ENCODE measurements at places on chromosomes 4 and X.

GRCh38 chrX:76987381-76987780 lies 459.8 kb upstream of the FGF16 start:
- no peak for DNase-seq

DNA sequence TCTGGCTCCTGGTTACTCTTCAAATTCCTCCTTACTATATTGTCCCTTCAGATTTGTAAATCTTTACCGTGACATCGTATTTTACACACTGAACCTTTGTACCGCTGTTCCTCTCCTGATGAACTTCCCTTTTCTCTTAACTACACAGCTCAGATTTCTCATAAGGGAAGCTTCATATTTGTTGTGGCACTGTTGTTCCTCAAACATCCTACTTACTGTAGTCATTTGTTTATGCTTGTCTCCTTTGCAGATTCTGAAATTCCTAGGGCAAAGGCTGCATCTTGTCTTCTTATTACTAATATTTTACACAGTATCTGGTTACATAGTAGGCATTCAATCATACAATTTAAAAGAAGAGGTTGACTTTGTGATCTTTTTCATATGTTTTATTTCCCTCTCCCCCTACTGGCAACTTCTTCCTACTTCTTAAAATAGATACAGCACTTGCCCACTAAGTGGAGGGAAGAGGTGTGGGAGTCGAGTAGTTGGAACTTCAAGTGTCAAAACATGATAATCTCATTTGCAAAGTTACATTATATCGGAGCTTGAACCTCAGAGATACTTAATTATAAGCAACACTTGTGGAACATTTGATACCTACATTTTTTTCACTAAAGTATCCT lies 50.0 kb downstream of the TET2 start:
- no peak for DNase-seq

- no peak for DNase-seq
Observed at GRCh38 chrX:33132569-33132968, 78.8 kb downstream of the DMD start.

- DNase-seq = no peak
Observed at GRCh38 chr4:186714006-186714675, 9.5 kb downstream of the FAT1 start.

- DNase-seq = no peak
Observed at GRCh38 chrX:80486299-80486698, 66.1 kb downstream of the TENT5D start.

DNA sequence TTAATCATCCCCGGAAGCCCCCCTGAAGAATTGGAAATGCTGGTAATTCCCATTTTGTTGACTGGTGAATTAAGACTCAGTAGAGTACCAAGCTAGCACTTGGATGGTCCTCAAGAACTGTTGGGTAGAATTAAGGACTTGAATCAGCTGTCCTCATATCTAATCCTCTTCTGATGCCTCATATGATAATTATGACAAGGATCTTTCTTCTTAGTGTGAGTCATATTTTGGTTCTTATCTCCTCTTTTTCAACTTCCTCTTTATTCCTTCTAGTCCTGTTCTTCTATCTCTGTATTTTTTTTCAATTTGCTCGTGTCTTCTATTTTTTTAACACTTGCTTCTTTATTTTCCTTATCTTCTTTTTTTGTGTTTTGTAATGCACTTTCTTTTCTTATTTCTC lies 206.3 kb upstream of the ANXA3 start:
- no peak for DNase-seq

DNA sequence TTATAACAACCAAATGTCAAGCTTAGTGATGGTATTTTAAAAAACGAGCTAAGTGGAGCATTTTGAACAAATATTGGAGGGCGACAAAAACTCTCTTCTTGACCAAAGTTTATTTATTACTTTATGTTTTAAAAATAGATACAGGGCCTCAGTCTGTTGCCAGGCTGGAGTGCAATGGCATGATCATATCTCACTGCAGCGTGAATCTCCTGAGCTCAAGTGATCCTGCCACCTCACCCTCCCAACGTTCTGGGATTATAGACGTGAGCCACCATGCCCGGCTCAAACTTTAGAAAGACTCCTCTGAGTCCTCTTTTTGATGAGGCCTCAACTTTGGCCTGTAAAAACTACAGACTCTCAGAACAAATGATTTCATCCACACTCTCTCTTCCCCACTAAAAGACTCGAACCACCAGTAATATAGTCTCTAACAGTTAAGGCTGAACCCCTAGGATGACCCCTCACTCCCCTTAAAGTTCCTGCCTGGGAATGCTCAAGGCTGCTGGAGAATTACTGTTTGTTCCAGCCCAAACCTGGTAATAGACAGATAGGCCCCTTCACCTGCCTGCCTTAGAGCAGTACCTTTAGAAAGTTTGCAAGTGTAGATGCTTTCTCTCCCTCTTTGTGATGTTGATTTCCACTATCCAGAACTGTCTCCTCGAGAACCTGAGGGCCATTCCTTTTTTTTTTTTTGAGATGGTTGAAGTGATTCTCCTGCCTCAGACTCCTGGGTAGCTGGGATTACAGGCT lies 55.3 kb upstream of the HPSE start:
- DNase-seq = no peak

All from stimulated activated CD4-positive, alpha-beta T cell treated with anti-CD3 and anti-CD28 coated beads, Interleukin-1b, Interleukin-23, amount 100 ng/mL, for 24 hours (primary cell).